Fibroblast of upper back skin (primary cell): ENCODE measurements at places on chromosomes 16 and 17.
A peak's percentile ranks its signal among the peaks of the same experiment; 100 is the strongest.

DNA sequence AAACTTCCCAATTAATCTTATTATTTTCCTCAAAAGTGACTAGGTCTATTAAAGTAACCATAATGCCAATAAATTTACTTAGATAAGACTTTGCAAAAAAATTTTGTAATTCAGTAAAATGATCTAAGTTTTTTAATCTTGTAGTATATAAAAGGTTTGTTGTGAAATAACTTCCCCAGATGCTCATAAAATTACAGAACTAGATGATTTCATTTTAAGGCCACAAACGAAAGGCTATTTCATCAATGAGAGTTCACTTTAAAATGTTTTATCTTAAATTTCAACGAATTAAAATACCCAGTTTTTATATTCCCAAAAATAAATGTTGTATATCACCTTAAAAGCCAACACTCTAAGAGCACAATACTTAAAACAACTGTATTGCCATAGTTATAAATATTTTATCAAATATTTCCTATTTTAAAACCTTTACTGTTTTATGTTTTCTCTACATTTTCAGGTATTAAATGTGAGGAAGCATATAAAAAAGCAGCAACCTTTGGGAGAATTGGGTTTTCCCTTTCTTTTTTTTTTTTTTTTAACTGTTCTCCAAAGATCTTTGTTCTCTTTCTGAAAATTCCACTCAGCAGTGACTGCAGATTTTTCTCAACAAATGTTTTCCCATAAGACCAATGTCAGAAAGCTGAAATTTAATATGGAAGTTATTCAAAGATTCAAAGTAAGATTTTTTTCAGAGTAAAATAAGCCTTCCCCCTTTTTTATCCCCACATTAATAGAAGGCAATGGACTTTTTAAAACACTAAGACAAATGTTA is 169.9 kb downstream of the CYB561 start:
- DNase-seq = no peak

- peak; percentile 41 for DNase-seq
Observed at GRCh38 chr16:30958175-30959079, 873 bp downstream of the SETD1A start.

GRCh38 chr17:79174905-79175856 is 100.6 kb downstream of the ENGASE start:
- no peak for DNase-seq

DNA sequence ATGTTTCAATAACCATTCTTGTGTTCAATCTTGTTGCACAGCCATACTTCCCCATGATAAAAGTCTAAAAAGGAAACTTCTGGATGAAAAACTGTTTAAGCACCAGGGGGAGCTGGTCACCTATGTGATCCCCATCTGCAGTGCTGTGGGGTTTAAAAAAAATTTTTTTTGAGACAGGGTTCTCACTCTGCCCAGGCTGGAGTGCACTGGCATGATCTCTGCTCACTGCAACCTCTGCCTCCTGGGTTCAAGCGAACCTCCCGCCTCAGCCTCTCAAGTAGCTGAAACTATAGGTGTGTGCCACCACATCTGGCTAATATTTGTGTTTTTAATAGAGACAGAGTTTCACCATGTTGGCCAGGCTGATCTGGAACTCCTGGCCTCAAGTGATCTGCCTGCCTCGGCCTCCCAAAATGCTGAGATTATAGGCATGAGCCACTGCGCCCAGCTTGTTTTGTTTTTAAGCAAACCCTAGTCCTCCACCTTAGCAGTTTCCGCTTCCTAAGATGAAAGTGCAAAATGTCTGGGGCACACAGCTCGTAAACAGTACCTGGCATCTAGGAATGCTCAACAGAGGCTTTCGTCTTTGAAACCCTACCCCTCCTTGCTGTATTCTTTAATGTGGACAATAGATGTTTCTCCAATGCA is 25.4 kb downstream of the DNAJA2 start:
- DNase-seq = peak; percentile 27

- no peak for DNase-seq
Observed at GRCh38 chr16:89191033-89191900, 9.1 kb downstream of the SLC22A31 start.

DNA sequence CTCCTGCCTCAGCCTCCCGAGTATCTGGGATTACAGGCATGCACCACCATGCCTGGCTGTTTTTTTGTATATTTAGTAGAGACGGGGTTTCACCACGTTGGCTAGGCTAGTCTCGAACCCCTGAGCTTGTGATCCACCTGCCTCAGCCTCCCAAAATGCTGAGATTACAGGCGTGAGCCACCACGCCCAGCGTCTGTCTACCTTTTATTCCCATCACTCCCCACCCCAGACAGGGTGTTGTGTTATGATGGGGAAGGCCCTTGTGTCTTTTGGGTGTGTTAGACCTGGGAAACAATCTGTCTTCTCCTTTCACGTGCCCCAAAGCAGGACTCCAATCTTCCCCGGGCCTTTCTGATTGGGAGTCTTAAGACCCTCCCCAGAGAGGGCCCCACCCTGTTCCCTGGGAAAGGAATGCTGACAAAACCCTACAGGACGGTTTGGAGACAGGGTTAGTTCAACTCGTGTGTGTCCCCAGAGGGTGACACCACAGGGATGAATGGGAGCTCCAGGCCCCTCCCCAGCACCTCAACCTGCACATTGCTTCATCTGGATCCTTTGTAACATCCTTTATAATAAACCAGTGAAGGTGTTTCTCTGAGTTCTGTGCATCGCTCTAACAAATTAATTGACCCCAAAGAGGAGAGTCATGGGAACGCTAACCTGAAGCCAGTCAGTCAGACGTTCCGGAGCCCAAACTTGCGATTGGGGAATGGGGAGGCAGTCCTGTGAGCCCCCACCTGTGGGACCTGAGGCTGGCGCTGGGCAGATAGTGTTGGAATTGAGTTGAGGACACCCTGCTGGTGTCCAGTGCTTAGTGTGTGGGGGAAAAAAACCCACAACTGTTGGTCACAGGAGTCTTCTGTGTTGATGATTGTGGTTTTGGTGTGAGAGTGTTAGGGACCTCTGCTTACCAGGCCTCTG is 3.2 kb upstream of the ELOB start:
- no peak for DNase-seq

- no peak for DNase-seq
Observed at GRCh38 chr16:88647178-88648070, 3.4 kb downstream of the CYBA start.
